ENCODE measurements at places on chromosomes 11 and 22.
A peak's percentile ranks its signal among the peaks of the same experiment; 100 is the strongest.

- no peak for DNase-seq
These were observed 99.6 kb upstream of the RTL6 start for GRCh38 chr22:44597616-44598015.

DNA sequence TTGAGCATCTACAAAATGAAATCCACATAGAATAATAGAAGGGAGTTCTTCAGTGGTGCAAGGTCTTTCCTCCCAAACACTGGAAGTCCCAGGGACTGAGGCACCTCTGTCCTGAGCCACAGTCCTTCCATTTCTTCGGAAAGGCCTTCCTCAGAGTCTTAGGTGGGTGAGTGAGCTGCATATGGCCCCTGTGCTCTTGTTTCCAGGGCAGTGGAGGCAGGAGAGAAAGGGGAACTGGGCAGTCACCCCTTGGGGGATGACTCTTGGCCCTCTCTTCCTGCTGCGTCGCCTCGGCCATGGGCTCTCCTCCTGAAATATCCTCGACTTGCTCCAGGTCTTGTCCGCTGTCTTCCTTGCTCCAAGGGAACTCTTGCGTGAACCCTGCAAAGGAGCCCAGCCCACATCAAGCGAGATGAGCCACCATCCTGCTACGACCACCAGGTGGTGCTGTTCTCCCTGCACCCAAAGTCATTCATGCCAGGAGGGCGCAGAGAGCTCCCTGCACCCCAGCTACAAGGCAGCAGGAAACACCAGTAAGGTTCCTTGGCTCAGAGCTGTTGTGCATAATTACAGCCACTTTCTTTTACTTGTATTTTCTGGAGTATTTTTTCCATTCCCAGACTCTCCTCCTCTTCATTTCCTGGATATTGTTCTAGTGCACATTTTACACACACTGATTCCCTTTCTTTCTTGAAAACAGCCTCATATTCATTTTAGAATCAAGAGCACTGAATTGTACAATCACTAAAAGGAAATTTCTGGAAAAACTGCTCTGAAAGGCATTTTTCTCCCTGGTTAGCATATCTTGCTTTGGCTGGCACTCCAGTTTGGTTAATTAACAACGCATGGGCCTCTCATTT lies 397.8 kb downstream of the OPCML start:
- peak; percentile 46 for DNase-seq

DNA sequence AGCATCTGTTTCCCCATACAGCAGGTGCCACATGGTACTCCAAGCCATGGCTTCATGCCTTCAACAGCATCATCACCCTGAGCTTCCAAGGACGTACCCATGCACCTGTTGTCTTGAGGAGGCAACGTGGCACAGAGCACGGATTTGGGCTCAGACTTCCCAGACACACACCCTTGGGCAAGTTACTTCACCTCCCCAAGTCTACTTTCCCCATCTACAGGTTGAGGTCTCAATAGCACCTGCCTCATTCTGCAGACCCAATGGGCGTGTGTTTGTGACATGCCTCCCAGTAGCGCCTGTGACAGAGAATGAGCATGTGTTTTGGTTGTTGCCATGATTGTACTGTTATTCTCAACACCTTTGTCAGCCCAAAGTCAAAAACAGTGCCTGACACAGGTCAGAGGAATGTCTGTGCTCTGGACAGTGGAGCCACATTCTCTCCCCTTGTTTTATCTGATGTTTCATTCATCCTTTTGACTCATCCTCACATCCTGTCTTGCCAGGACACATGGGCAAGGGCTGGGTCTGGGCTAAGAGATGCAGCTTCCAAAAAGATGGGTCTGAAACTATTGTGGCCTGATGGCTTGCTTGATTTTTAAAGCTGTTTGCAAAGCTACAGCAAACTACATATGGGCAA lies 53.4 kb upstream of the CCND1 start:
- peak; percentile 86 for DNase-seq

DNA sequence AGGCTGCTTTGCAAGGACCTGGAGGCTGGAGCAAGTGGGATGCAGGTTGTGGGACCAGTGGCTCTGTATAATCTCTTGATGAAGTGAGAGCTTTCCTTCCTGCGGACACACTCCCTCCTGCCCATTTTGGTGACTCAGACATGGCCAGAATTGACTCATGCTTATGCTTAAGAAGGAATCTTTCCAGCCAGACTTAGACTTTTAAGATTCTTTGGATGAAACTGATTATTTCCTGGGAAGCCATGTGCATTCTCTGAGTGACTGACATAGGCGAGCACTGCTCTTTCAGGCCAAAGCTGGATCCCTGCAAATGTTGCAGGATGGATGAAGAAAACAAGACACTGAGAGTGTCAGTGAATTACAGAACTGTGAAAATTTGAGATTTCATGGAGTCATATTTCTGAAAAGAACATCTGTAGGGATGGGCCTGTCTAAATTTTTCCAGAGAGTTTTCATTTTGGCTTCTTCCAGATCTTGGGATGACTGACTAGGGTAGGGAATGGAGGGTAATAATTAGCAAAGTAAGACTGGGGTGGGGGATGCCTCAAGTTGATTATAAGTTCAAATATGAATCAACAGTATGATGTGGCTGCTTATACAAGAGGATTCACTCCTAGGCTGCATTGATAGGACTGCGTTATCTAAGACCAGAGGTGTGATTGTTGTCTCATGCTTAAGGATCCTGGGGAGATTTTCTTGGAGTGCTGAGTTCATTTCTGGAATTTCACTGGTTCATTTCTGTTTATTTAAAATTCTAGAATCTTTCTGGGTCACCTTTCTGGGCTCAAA lies 195.8 kb downstream of the HIPK3 start:
- DNase-seq = peak; percentile 94
